ENCODE measurements at places on chromosomes 7 and 10.

DNA sequence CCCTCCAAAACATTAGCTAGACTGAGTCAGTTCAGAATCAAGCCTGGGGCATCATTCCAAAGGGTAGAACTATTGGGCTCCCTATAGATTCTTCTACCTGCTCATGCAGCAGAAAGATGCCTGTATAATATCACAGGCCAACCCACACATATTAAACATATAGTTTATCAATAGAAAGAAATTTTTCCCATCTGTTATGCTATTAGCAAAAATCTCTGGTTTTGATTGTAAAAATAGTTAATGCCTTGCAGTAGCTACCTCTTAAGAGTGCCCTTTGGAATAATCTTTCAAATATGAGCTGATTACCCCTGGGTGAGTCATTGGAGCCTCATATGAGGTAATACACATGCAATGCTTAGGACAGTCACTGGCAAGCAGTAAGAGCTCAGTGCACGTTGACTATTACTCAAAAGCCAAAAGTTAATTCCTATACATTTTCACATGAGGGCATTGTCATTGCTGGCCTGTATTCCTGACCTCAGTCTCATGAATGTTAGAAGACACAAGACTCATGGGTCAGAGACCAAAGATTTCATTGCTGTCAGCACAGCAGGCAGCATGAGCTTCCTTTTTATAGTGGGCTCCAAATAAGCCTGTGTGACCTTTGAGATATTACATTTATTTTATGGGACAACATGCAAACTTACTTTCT lies 180.0 kb downstream of the FGFR2 start:
- no peak for DNase-seq

GRCh38 chr10:74738985-74739567 lies 87.3 kb upstream of the KAT6B start:
- DNase-seq, result peak; percentile 35

- no peak for DNase-seq
Observed at GRCh38 chr10:31932838-31933237, 4.2 kb upstream of the ARHGAP12 start.

DNA sequence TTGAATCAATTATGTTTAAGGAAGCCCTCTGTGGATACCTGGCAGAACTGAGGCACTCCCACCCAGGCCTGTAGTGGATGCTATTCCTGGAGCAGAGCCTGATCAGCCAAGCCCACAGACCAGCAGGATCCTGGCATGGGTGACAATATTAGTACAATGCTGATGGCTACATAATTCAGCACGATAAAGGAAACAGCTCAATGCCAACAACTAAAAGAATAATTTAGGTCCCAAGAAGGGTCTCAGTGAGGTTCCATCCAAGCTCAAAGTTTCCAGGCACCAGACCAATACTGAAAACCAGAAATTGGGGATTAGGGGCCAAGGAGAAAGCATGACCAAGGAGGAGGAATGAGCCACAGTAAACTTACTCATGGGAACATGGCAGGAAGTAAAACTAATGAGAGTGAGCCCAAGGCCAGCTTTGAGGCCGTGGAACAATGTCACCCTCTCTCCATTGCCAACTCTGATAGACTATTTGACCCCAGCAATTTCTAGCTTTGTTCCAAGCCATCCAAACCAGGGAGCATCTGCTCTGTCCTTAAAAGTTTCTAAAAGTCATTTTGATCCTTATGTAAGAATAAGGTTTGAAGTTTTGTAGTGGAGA lies 1082.4 kb downstream of the KCNMA1 start:
- DNase-seq, result no peak

- no peak for DNase-seq
Observed at GRCh38 chr7:105682341-105683060, 101.2 kb upstream of the EFCAB10 start.

GRCh38 chr7:137978464-137979237 lies 23.2 kb downstream of the CREB3L2 start:
- no peak for DNase-seq

- DNase-seq, result no peak
Observed at GRCh38 chr10:75540981-75541380, 109.6 kb downstream of the LRMDA start.

- peak; percentile 19 for DNase-seq
Observed at GRCh38 chr10:1379601-1380000, 323.4 kb downstream of the WDR37 start.
